GM04504 (cell line): ENCODE measurements at places on chromosomes 7 and 10.

- no peak for DNase-seq
Measured at GRCh38 chr10:100759331-100759730, 13.9 kb downstream of the PAX2 start.

- DNase-seq, result no peak
Measured at GRCh38 chr7:20343205-20343604, 12.5 kb downstream of the ITGB8 start.

DNA sequence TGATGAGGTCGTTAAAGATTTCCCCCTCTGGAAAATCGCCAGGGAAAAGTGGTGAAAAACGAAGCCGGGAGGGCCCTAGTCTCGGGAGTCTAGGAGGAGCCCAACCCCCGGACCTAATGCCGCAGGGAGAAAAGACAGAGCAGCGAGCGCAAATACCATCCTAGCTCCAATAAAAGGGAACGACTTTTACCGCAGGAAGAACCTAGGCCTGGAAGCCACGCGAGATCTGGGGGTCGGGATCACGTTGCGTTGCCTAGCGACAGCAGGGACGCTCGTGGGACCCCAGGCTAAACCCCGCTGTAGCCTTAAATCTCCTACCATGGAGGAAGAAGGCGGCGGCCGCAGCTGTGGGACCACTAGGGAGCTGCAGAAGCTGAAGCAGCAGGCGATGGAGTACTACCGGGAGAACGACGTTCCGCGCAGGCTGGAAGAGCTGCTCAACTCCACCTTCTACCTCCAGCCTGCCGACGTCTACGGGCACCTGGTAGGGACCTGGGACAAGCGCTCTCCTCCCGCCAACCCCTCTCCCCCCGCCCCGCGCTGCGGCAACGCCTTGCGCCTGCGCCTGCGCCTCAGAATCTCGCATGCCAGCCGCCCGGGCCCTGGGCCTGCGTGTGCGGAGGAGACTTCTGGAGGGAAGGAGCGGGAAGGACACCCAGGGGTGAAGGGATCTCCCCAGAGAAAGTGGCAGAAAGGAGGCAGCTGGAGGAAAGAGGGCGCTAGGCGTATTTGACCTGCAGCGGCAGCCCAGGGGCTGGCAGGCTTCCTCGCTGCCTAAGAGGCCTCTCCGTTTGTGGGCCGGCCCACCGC is at the start of gene ENO4:
ENO4 (plus strand) TSS at position 252 of the 810 bp plus-strand sequence; CDS start at position 320, 68 bp downstream.
- peak; percentile 45 for DNase-seq

DNA sequence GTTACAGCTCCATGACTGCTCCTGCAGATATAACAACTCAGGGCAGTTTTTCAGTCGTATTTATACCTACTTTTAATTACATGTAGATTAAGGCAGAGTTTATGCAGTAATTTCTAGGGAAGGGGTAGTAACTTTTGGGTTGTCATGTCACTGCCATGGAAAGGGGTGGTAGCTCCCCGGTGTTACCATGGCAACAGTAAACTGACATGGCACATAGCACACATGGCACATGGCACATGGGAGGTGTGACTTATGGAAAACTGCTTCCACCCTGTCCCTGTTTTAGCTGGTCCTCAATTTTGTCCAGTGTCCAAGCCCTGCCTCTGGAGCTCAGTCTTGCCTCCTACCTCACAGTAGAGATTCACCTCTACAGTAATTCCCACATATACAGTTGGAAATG is 3.9 kb upstream of the TOMM7 start:
- DNase-seq, result no peak

GRCh38 chr7:37536706-37537105 is 88.0 kb upstream of the ELMO1 start:
- DNase-seq, result no peak

- no peak for DNase-seq
Measured at GRCh38 chr7:74030861-74031260, 2.9 kb downstream of the ELN start.

DNA sequence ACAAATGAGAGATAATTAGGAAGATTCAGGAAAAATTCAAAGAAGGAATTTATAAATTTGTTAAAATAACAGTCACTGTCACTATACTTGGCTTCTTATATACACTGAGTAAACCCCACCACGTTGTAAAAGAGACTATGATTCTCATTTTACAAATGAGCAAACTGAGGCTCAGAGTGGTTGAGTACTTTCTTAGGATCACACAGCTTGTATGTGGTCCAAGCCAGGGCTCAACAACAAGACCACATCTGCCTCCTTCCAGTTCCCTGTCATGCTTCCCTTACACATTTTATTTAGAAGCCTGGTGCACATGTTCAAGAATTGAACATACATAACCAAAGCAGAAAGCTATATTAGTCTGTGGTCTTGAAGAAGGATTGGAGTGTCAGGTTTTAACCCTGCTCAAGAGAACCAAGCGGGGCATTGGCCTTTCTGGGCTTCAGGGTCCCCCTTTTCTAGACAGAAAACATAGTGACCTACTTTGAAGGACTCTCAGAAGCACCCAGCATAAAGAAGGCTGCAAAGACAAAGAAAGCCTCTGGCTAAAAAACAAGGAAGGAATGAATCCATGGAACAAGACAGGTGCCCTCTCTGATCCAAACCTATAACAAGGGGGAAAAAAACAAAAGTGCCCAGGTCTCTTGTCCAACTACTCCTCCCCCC is 846 bp downstream of the MRLN start:
- DNase-seq, result no peak

- DNase-seq, result no peak
Measured at GRCh38 chr10:66838656-66839055, 87.2 kb upstream of the LRRTM3 start.

- DNase-seq, result no peak
Measured at GRCh38 chr10:5293691-5294550, 70.8 kb upstream of the UCN3 start.

GRCh38 chr7:82183634-82184033 is 259.9 kb downstream of the CACNA2D1 start:
- DNase-seq, result peak; percentile 29

GRCh38 chr7:122056977-122057376 is 87.1 kb downstream of the AASS start:
- DNase-seq, result no peak

DNA sequence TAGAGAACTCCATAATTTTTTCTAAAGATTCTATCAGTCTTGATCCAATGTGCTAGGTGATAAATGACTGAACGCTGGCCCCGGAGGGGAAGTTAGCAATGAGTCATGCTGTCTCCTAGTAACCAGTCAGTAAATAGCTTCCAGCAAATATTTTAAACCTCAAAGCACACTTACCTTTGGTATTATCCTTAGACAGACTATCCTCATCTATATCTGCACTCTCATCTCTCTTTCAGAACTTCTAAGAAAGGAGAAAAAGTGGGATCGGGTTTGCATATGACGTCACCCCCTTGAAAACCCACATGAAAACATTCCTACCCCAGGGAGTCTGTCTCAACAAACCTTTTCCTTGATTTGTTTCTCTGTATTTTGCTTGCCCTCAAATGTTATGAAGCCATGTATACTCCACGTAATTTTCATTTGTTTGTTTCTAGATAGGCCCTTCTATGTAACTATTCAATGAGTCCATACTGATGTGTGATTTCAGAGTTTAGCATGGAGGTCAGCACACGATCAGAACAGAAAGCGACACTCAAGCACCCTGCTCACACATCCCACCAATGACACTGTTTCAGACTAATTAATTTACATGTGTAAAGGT is 174.9 kb upstream of the NRP1 start:
- DNase-seq, result peak; percentile 60

DNA sequence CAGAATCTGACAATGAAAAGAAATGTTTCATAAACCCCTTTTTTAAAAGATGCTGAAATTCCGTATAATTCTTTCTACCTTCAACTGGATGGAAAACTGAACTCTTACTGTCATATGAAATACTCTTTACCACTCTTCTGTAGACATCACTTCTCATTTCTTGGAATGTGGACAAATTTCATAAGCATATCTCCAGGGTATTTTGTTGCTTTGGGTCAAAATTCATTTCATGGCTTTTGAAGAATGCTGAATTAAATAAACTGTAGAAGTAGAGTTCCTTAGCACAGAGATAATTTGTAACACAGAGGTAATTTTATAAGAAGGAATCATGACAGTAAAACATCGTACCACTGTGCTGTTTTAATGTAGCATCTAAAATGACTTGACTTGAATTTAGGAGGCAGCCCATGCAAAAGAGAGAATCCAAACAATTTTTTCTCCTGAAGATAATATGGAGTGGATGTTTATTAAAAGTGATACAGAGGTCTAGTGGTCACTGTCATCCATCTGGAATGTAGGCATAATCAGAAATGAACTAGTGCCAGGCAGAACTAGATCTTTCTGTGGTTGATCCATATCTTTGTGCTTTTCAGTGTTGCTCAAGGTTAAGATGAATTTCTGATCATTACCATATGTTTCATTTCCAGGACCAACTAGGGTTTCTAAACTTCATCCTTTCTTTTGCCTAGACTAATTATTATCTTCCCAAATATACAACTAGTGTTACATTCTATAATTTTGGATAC is 492.0 kb downstream of the KIF20B start:
- DNase-seq, result peak; percentile 35

- no peak for DNase-seq
Measured at GRCh38 chr10:129366450-129366849, 100.6 kb upstream of the MGMT start.

GRCh38 chr7:47578579-47579270 is 3.2 kb downstream of the TNS3 start:
- DNase-seq, result peak; percentile 81
